ENCODE measurements at places on chromosomes 5 and 9.

GRCh38 chr5:107380654-107381053 lies 290.1 kb downstream of the EFNA5 start:
- DNase-seq: no peak

DNA sequence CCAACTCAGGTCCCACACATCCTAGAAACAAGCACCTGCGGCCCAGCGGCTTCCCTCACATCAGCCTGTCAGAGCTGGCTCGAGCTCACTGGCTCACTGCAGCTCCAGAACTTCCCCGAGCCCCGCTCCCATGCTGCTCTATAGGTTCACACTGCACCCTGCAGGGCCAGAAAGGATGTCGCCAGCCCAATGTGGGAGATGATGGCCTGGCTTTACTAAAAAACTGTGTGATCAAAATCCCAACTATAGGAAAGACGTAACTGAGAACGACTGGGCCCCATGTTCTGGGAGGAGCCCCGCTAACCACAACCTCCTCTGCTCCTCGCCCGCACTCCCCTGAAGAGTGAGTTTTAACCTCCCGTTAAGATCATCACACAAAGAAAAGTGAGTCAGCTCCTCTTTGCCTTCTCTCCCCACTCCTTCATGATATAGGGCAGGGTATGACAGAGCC lies 4.6 kb downstream of the SURF4 start:
- DNase-seq: peak; percentile 40

DNA sequence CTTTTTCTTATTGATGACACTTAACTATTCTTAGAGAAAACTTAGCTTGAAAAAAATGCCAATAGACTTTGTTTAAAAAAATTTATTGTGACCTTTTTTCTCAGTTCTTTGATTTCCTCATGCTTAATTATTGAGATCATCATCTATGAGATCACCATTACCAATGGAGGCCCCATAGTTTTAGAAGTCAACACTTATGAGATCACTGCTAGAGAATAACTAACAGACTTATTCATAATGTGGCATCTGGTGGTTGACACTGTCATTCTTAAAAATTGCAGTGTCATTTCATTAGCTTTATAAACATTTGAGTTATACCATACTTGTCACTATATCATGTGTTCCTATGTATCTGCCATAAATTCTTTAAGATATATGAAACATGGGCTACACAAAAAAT lies 14.9 kb upstream of the FEM1C start:
- no peak for DNase-seq

GRCh38 chr9:95570646-95571045 lies 53.9 kb upstream of the PTCH1 start:
- DNase-seq: no peak

DNA sequence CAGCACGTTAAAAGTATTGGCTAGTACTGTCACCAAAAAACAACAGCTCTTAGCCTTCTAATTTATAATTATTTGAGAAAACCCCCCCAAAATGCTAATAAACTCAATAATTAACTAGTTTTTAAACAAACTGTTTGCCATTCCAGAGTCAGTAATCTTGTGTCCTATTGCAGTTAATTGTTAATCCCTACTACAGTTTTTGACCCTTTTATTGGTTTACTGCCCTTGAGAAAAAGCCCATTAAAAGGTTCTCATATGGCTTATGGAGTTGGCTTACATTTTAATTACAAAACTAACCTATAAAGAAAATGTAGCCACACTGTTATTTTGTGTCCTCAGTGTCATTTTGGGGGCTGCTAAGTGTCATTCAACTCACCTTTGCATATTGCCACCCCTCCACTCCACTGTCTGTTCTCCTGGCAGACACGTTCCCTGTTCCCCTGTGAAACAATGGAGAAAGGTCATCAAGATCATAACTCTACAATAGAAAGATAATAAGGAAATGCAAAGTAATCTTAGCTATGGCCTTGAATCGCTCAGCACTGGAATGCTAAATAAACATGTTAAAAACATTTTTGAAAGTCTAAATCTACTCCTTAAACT lies 51.6 kb upstream of the TXNDC8 start:
- DNase-seq: no peak

DNA sequence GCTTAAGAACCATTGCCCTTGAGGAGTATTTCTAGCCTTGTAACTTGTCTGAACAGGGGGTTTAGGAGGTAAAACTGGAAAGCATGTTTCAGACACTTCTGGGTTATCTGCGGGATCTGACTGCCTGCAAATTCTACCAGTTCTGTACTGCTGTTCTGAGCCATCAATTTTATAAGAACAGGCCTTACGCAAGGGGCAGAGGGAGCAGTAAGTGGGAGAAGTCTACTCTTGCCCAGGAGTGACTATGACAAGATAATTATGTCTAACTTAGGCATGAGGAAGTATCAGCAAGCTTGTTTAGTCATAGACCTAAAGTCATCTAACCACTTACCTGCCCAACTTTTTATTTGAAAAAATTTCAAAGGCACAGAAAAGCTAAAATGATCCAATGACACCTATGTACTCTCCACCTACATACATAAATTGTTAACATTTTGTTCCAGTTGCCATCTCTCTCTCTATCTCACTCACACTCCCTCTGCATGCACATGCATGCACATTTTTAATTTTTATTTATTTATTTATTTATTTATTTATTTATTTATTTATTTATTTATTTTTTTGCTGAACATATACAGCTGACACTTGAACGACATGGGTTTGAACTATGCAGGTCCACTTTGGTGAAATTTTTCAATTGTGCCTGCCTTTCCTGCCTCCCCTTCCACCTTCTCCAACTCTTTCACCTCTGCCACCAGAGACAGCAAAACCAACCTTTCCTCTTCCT lies 18.4 kb upstream of the DEPDC1B start:
- DNase-seq: no peak

DNA sequence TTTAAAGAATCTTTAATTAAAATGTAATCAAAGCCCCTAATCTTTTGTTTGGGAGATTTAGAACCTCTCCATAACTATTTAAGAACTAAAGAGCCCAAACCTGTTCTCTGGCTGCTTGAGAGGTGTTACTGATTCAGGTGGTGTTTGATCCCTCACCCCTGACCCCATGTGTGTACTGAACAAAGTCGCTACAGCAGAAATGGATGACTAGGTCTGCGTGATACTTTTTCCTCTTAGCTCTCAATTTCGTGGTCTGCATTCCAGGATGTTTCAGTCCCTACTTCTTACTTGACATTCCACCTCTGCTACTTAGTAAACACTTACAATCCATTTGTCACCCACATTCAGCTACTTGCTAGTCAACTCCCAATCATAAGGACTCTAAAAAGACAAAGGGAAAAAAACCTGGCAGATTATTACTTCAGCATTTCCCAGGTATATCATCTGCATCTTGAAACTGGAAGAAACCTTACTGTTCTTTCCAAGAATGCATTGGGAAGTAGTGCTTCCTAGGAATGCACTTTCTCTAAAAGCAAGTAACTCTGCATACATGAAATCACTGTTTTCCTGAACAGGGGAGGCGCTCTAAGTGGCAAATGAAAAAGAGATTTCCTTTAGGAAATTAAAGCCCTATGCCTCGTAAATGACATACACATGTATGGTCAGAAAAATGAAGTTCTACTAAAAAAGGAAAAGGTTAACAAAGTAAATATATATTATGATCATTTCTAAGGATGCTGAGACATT lies 1091.6 kb downstream of the PTPRD start:
- DNase-seq: no peak

GRCh38 chr9:91660521-91660920 lies 236.9 kb upstream of the NFIL3 start:
- DNase-seq: no peak

DNA sequence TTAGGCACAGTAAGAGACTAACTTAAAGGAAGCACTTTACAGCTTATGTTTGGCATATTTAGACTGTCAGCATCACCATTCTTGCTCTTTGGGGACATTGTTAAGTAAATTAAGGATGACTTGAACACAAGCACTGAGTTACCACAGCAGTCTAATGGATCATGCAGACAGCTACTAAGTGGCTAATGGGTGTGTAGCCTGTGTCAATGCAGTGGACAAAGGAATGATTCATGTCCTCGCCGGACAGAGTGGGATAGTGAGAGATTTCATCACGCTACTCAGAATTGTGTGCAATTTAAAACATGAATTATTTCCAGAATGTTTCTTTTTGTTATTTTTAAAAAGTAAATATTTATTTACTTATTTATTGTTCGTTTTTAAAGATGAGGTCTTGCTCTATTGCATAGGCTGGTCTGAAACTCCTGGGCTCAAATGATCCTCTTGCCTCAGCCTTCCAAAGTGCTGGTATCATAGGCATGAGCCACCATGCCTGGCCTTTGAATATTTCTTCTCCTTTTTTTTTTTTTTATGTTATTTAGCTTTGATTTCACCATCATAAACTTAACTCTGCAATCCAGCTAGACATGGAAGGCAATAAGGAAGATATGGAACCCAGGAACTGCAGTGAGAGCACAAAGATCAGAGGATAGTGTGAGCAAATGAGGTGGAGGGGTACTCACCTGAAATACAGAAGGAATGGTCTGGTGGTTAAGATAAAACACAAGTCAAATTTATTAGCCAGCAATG lies 53.0 kb upstream of the KLF4 start:
- DNase-seq: no peak

DNA sequence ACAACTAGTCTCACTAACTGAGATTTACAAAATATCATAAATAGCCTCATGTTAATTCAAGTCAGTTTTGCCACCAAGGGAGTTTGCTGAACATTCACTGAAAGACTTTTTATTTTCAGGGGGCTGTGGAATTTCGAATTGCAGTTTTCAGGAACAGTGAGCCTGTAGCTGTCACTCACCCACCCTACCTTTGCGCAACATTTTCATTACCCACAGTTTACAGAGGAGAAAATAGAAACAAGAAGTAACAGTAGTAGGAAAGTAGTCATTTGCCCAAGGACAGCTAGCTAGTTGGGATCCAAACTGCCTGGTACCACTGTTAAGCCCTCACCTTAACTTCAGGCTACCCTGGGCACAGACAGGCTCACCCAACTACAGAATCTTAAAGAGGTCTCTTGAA lies 154.1 kb downstream of the ADAMTS12 start:
- DNase-seq: no peak

DNA sequence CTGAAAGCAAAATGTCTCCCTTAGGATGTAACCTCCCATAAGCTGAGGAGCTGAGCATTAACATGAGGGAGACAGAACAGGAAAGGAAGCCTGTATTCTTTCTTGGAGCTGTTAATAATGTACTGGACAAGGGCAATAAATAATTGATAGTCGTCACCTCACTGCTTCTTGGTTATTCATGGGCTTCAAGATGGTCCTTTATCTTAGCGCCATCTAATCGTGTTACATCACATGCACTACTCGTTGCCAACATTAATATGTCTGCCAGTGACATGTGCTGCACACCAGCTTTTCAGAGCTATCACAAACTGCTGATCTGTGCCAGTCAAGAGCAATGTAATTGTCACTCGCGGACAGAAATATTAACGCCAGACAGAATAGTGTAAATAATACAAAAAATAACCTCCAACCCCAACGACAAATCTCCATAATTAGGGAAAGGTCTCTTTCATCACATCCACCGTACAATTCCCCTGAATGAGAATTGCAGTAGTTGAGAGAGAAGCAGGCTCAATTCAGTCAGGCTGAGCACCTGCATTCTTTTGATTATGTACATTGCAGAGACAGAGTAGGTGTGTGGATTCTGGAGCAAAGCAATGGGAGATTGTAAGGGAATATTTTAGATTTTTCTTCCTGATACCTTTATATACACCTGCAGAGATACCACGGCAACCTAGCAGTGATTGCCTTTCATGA lies 267.1 kb downstream of the SPATA31D1 start:
- no peak for DNase-seq

GRCh38 chr5:305459-305858 lies 16.1 kb upstream of the AHRR start:
- no peak for DNase-seq

DNA sequence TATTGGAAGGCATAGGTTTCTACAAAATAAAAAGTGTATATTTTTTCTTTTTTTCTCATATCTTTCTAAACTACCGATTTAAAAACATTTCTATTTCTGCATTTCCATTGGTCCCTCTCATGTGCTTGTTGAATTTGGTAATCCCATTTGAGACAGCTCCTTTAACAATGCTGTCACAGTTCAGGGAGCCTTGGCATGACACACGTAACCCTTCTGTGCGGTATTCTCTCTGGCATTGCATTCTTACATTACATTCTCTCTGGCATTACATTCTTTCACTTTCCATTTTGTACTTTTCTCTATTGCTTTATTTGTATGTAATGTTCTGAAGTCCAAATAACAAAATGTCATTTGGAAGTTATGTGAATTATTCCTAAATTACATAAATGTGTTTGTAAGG lies 150.7 kb upstream of the RASGRF2 start:
- no peak for DNase-seq

GRCh38 chr9:98083061-98083501 lies 26.5 kb downstream of the NANS start:
- DNase-seq: no peak

DNA sequence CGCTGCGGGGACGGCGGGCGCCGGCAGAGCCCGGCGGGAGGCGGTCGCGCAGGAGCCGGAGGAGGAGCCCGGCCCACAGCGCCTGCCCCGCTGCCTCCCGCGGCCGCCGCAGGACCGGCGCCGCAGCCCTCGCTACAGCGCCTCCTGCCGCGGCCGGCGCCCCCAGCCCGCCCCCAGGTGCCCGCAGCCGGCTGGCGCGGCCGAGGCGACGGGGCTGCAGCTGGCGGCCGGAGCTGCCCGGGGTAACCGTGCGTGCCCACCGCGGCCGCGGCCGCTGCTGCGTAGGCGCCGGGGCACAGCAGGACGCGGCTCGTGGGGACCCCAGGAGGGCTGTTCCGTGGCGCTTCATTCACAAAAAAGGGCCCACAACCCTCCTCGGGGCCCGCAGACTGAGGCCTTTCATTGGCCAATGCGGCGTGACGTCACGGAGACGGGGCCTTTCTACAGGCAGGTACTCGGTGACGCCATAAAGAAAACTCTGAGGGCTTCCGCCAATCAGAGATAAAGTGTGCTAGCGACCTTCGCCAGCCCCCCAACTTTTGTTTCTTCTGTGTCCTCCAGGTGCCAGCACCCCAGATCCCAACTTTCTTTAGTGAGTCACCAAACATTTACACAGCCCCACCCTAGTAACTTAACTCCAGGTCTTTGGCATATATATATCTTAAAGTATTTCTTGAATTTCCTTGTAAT lies at the start of gene CDC14B:
Gene CDC14B, minus strand, starts transcription at position 353 of the 690 bp plus-strand sequence. CDS start 465 bp downstream, outside the sequence.
- DNase-seq: peak; percentile 41

DNA sequence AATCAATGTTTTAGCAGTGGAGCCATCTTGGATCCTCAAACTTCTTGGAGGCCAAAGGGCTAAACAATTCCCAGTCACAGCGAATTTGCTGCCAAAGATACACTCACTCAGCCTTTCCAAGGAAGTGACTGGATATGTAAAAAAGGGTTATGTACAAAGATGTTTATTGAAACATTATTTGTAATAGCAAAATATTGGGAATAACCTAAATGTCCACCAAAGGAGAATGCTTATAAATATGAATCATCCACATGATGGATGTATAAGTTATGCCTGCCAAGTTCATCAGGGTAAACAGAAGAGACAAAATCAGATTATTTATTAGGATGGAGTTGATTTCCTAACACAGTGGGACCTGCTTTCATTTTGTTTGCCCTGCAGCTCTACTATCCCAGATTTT lies 145.2 kb upstream of the ABCA1 start:
- no peak for DNase-seq

GRCh38 chr5:11415751-11416150 lies 488.5 kb downstream of the CTNND2 start:
- no peak for DNase-seq
